Neural cell (in vitro differentiated cells): ENCODE measurements at places on chromosomes 7 and 10. TPM values are rescaled to one million over a fixed set of nuclear protein-coding genes. Genes with fewer than 3 reads are reported as not detected.

TMEM225B gene
- 2.9 and 3.6 TPM in 2 replicates for polyA plus RNA-seq

NYAP1 gene
- 70.1 and 86.6 TPM in 2 replicates for polyA plus RNA-seq

KLF14 gene
- polyA plus RNA-seq = 0.48 TPM in 1 of 2 replicates, not detected in the other

LRRTM3 gene
- polyA plus RNA-seq = 3.2 and 3.4 TPM in 2 replicates

CTTNBP2 gene
- polyA plus RNA-seq = 35.2 and 53.5 TPM in 2 replicates

SEMA3C gene
- polyA plus RNA-seq = 377 and 386 TPM in 2 replicates

ASAH2 gene
- polyA plus RNA-seq = 4.3 and 20.8 TPM in 2 replicates

ABCC2 gene
- polyA plus RNA-seq = 2.0 and 3.4 TPM in 2 replicates

H2BK1 gene
- polyA plus RNA-seq = not detected in 2 replicates

BHLHA15 gene
- not detected in 2 replicates for polyA plus RNA-seq

KCP gene
- 0.31 and 0.54 TPM in 2 replicates for polyA plus RNA-seq

RASA4 gene
- polyA plus RNA-seq = 151 and 160 TPM in 2 replicates

WDR86 gene
- 45.6 and 46.2 TPM in 2 replicates for polyA plus RNA-seq

TMEM273 gene
- not detected in 2 replicates for polyA plus RNA-seq

MYOF gene
- polyA plus RNA-seq = 0.47 TPM in 1 of 2 replicates, not detected in the other

NANOS1 gene
- polyA plus RNA-seq = 26.0 and 29.1 TPM in 2 replicates

HPSE2 gene
- polyA plus RNA-seq = not detected in 2 replicates

CDHR3 gene
- polyA plus RNA-seq = 1.6 and 2.9 TPM in 2 replicates

CAV1 gene
- polyA plus RNA-seq = not detected in 2 replicates

GJD4 gene
- polyA plus RNA-seq = not detected in 2 replicates

HABP2 gene
- polyA plus RNA-seq = not detected in 2 replicates

VSTM4 gene
- 0.52 and 0.66 TPM in 2 replicates for polyA plus RNA-seq

LBX1 gene
- 0.08 TPM in 1 of 2 replicates, not detected in the other for polyA plus RNA-seq

RAB19 gene
- polyA plus RNA-seq = not detected in 2 replicates

CRHR2 gene
- 0.15 and 0.42 TPM in 2 replicates for polyA plus RNA-seq

FAM180A gene
- polyA plus RNA-seq = not detected in 2 replicates

SCART1 gene
- 4.3 and 6.1 TPM in 2 replicates for polyA plus RNA-seq

VENTX gene
- not detected in 2 replicates for polyA plus RNA-seq

DPCD gene
- 173 and 234 TPM in 2 replicates for polyA plus RNA-seq

CAMK1D gene
- 13.8 and 18.6 TPM in 2 replicates for polyA plus RNA-seq

CDNF gene
- polyA plus RNA-seq = 1.5 TPM in 1 of 2 replicates, not detected in the other

TWIST1 gene
- polyA plus RNA-seq = not detected in 2 replicates

SLC18A2 gene
- polyA plus RNA-seq = 0.05 and 0.24 TPM in 2 replicates

GDF2 gene
- polyA plus RNA-seq = not detected in 2 replicates

PURB gene
- 12.9 and 14.7 TPM in 2 replicates for polyA plus RNA-seq
